Ovary (tissue), 10 donors: ENCODE measurements at places on chromosomes 2 and 18. TPM values are rescaled to one million over a fixed set of nuclear protein-coding genes. Genes with fewer than 3 reads are reported as not detected.

TDRD15 gene
- not detected for total RNA-seq

AGAP1 gene
- total RNA-seq, result 21.9 TPM

- no peak overlapping the region for H3K4me3 ChIP-seq
- no peaks in the 10 kb centered on the region for H3K27me3 ChIP-seq
- H3K27ac ChIP-seq, result no peak overlapping the region
- peak; percentile 42 for DNase-seq
Observed at GRCh38 chr18:21904856-21905255, 164.3 kb downstream of the MIB1 start.

DNA sequence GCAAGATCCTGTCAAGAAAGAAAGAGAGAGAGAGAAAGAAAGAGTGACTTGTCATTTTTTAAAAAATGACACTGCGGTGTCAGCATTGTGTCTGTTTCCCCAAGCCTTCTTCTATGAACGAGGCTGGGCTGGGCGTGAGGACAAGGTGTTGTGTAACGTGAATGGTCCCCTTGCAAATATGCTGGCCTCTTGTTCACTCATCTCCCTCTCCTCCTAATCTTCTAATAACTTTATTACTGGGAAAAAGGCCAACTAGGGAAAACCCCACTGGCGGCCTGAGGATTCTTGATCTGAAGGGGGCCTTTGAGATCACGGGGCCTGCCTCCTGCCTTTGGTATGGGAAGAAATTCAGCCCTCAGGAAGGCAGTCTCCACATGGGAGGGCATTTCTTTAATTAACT, 163.1 kb downstream of the MIB1 start:
- H3K27ac ChIP-seq, result no peak overlapping the region
- H3K4me1 ChIP-seq, result peaks cover 3% of the 10 kb centered on the region
- no peak overlapping the region for H3K4me3 ChIP-seq
- H3K36me3 ChIP-seq, result no peaks in the 10 kb centered on the region
- H3K27me3 ChIP-seq, result no peaks in the 10 kb centered on the region

- H3K4me3 ChIP-seq, result no peak overlapping the region
- H3K27ac ChIP-seq, result no peak overlapping the region
- no peaks in the 10 kb centered on the region for H3K36me3 ChIP-seq
- H3K27me3 ChIP-seq, result no peaks in the 10 kb centered on the region
- no peaks in the 10 kb centered on the region for H3K4me1 ChIP-seq
Observed at GRCh38 chr2:196334710-196335109, 163.3 kb upstream of the STK17B start.

GRCh38 chr2:50026236-50026635, 871.9 kb upstream of the FSHR start:
- no peak overlapping the region for H3K27ac ChIP-seq
- no peak overlapping the region for H3K4me3 ChIP-seq
- no peaks in the 10 kb centered on the region for H3K36me3 ChIP-seq
- no peak for DNase-seq
- H3K27me3 ChIP-seq, result no peaks in the 10 kb centered on the region
- H3K4me1 ChIP-seq, result no peaks in the 10 kb centered on the region

- H3K4me3 ChIP-seq, result no peak overlapping the region
- no peaks in the 10 kb centered on the region for H3K36me3 ChIP-seq
- no peaks in the 10 kb centered on the region for H3K4me1 ChIP-seq
- no peaks in the 10 kb centered on the region for H3K27me3 ChIP-seq
- no peak for DNase-seq
Observed at GRCh38 chr2:122703676-122704075, 948.2 kb downstream of the TSN start.

- no peaks in the 10 kb centered on the region for H3K27me3 ChIP-seq
- H3K4me3 ChIP-seq, result no peak overlapping the region
- no peak for DNase-seq
- no peaks in the 10 kb centered on the region for H3K36me3 ChIP-seq
- H3K27ac ChIP-seq, result no peak overlapping the region
- no peaks in the 10 kb centered on the region for H3K4me1 ChIP-seq
Observed at GRCh38 chr2:140975237-140975636, 1155.6 kb downstream of the LRP1B start.
